ENCODE measurements at places on chromosomes 5 and 9.

- DNase-seq = no peak
Observed at GRCh38 chr5:151733358-151734063, 24.9 kb downstream of the ATOX1 start.

DNA sequence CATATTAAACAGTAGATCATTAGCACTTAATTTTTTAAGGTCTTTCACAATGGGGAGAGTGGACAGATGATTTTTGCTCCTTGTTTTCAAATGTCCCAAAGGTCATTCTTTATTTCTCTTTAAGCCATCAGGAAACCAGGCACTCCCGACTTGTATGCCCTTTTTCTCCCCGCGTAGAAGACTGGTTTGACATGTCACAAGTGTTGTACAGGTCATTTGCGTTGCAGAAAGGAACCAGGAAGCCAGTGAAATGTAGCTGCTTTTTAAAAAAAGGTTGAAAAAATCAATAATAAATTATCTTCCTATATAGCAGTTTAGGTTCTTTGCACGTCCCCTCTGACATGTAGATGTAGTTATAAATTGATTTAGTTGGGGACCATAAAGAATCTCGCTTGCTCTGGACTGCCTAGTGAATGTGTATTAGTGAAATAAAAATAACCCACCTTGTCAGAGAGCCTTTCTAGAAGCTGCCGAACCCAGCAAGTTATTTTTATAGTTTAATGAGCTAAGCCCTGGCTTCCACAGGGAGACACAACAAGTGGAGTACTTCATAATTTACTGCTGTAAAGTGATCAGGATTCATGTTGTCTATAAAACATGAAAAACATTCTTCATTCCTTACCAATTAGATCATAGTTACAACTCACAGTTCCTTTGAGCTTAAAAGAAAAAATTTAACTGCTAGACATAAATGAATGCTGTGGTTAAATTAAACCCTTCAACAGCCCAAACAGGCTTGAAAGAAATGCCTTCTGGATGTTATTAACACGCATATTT is 404.6 kb downstream of the CSNK1G3 start:
- DNase-seq = no peak

- peak; percentile 17 for DNase-seq
Observed at GRCh38 chr5:164504141-164504772, 998.8 kb downstream of the MAT2B start.

DNA sequence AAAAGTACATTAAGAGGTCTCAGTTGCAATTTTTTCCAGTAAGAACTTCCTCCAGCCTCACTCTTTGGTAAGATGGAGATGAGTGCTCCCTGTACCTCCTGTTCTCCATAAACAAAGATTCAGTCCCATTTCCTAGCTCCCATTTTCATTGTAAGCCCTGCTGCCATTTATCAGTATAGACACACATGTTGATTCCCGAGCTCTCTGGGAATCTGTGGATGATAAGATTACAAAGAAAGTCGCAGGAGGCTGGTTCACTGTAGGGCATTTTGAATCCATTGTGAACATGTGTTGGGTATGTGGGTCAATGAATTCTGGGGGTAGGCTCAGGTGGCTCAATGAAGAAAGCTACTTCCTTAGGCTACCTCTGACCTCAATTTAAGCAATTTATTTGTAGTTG is 36.7 kb downstream of the RGMB start:
- no peak for DNase-seq

GRCh38 chr5:78983601-78984438 is 1.3 kb downstream of the ARSB start:
- no peak for DNase-seq

DNA sequence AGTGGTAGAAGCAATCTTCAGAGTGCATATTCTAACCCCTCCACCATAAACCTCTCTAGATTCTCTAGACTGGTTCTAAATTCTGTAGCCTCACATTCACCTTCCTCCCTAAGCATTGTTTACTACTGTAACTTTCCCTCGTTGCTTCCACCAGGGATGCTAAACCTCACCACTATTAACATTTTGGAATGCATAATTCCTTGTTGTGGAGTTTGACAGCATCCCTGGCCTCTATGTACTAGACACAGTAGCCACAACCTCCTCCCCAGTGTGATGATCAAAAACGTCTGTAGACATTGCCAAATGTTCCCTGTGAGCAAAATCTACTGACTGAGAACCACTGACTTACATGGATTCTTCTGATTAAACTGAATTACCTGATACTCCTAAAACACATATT is 18.6 kb downstream of the PAPPA start:
- DNase-seq = no peak

- no peak for DNase-seq
Observed at GRCh38 chr5:139893873-139894272, 98.3 kb downstream of the PSD2 start.

GRCh38 chr5:57299986-57300385 is 126.1 kb downstream of the GPBP1 start:
- DNase-seq = no peak

DNA sequence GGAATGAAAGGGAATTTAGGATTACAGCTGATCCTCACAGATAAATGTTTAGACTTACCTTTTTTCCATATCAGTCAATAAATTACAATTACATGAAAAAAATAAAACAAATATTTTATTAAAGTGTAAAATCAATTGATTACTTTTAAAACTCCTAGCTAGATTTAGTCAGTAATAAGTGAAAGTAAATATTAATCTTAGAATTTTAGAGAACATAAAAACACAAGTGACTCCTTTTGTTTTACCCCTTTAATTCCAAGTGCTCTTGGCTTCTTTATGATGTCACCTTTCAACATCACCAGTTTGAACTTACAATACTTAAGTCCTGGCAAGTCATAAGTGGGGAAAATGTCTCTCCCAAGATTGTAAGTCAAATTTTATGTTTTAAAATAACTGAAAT is at the start of gene CYLC2:
Gene CYLC2, plus strand, starts transcription at position 301 of the 400 bp plus-strand sequence. Its CDS starts 48 bp downstream, at position 349.
- DNase-seq = no peak

DNA sequence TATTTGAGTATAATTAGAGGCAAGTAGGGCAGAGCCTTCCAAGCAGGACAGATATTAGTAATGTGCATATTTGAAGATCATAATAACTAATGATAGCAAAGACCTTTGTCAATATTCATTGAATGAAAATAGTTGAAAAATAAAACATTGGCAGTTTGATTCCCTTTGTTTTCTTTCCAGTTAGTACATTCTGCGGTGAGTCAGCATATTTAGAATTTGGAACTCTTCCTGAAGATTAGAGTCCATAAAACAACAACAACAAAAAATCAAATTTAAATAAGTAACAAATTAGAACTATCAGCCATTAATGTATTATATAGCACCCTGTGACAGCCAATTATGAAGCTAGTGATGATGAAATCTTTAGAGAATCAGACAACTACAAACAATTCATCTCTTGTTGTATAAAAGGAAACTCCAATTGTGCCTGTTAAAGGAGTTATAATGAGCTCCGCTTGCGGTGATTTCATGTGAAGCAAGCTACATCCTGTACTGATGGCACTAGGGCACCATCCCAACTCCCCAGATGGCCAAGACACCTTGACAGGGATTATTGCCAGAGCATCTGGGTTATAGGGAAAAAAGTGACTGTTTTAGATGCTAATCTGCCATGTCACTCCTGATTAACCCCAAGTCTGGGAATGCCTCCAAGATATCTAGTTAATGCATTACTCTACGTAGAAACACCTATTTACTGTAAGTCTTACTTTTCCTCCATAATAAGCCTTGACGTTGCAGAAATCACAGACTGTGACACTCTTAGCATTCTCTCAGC is 6.8 kb downstream of the IFNA8 start:
- DNase-seq = no peak

DNA sequence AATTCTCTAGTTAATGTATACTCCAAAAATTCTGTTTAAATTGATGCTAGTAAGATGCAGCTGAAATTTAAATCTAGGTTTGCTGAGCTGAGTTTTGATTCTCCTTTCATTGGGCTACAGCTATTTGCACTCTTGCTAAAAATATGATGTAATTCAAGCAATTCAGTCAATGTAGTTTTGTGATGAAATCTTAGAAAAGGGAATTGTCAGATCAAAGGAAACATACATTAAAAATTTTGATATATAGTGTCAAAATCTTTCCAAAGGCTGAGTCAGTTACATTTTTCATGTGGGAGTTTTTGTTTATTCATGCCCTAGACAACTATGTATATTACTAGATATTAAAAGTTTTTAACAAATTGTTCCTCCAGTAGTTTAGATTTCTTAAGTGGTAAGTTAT is 334.9 kb upstream of the DAB2 start:
- DNase-seq = no peak

DNA sequence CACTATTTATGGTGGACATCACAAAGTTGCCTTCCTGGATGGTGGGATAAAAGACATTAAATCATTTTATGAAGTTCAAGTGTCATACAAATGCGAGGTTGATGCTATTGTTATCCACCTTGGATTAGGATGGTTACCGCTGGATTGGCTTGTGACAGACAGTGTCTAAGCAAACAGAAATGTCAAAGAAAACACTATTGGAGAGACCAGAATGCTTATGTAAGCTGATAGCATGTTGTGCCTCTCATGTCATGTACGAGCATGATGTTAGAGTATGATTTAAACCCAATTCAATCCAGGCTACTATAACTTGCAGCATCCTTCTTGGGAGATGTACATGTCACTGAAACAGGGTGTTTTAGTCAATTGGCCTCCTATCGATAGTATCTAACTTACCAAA is 178.8 kb upstream of the C9orf72 start:
- DNase-seq = no peak

DNA sequence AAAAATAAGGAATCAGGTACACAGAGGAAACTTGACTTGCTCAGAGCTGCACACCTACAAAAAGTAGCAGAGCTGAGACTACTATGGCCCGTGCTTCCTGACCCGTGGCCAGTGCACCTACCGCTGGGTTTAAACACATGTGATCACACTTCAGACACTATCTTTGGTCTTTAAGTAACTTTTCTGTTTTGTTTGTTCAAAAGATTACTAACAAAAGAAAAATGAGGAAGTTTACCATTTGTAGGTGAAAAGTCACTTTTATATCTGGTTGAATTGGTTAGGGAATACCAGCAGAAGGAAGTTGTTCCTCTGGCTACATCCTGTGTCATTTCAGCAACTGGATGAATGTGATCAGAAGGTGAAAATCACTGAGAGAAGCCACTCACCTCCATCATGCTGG is 6.5 kb upstream of the SYK start:
- no peak for DNase-seq

GRCh38 chr5:98936948-98937715 is 8.3 kb upstream of the CHD1 start:
- DNase-seq = no peak

- DNase-seq = no peak
Observed at GRCh38 chr9:94086486-94087345, 2.5 kb downstream of the PTPDC1 start.

- no peak for DNase-seq
Observed at GRCh38 chr5:94113087-94113486, 371.7 kb upstream of the POU5F2 start.

DNA sequence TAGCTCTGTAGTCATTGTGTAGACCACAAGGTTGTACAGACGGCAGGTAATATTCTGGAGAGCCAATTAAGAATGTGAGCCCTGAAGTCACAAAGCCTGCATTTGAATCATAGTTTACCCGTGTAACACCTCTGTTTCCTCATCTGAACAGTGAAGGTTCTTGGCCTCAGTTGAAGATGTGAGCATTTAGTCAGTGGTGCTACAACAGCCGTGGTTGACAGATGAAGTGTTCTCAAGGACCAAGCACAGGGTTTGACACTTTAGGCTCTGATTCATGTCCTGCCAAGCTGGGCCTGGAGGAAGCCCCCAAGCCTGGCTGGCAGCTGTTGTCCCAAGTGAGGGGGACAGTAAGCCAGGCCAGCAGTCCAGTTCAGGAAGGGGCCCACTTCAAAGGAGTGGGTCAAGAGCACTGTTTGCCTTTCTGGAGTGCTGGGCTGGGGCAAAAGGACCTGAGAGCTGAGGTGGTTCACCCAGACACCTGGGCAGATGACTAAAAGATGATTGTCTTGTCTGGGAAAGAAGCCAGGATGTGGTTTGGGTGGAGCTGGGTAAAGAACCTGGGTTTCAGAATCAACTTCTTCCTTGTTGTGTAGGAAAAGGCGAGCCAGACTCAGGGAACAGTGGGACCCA is 20.7 kb downstream of the FAXDC2 start:
- DNase-seq = no peak

DNA sequence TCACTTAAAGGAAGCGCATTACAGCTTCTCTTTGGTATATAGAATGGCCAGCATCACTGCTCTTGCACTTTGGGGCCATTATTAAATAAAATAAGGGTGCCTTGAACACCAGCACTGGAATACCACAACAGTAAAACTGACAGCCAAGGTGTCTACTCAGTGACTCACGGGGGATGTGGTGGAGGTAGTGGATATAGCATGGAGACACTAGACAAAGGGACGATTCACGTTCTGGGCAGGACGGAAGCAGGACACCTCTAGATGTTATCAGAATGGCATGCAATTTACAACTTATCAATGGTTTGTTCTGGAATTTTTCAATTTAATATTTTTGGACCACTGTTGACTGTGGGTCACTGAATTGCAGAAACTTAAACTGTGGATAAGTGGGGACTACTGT is 32.9 kb upstream of the PDE8B start:
- DNase-seq = no peak

GRCh38 chr9:91248707-91249106 is 113.0 kb downstream of the AUH start:
- DNase-seq = no peak

DNA sequence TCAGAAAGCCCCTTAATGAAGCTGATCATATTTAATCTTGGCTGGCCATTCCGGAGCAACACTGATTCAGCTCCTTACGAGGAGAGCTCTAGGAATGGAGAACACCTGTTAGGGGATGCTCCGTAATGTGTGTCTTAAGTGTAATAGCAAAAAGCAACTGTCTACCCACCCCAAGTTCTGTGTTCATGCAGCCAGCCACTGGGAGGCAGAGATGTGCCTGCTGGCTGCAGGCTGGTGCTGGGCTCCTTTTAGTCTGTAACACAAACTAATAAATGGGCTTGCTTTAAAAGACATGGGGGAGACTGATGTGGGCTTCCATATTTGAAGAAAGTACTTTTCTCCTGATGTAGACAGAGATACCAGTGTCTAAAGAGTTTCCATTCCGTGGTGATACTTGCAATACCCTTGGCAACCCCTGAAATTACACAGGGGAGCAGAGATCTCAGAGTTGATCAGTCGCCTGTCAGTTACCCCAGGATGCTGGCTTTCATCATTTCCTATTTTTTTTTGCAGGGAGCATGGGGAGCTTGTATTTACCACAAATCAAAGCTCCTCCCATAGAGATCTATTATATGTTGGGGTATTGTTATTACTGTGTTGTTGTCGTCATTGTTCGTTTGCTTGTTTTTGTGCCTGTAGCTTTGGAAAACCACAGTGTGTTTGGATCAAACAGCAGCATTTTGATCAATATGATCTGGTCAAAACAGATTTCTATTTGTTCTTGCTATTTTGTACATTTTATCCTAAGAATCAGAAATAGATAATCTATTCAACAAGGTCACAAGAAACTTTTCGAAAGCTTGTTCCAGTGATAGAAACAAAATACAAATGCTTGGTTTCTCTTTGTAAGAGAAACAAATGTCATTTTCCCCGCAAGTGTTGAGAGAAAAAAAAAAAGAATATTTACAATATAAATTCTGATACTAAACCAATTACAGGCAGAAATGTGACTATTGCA is 65.8 kb downstream of the MTX3 start:
- no peak for DNase-seq

Data from smooth muscle cell of the brain vasculature (primary cell).